ENCODE measurements at places on chromosomes 7 and 10.
A peak's percentile ranks its signal among the peaks of the same experiment; 100 is the strongest.

DNA sequence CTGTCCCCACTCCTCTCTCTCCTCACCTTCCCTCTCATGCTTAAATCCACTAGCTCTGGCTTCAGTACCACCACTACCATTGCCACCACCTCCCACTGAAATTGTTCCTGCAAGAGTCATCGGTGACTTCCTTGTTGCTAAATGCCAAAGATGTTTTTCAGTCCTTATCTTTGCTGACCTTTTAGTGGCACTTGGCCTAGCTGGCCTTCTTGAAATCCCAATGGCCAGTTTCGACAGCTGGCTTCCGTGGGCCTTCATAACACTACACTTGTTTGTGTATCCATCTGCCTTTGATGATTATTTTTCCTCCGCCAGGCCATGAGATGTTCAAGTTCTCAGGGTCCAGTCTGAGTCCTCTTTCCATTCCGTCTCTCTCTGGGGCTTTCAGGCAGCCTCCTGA is 118.2 kb upstream of the NANOS1 start:
- DNase-seq = no peak

DNA sequence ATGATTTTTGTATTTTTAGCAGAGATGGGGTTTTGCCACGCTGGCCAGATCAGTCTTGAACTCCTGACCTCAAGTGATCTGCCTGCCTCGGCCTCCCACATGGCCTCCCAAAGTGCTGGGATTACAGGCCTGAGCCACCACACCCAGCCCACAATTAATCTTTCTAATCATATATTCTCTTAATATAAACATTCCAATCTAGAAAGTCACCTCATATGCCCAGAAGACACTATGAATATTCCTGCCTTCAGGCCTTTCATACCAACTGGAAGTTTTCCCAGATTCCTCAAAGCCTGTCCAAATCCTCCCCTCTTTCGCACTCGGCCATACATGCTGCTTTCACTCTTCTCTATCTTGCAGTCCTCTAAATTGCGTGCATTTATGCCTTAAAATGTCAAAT is 32.6 kb downstream of the PDZD8 start:
- DNase-seq = no peak

DNA sequence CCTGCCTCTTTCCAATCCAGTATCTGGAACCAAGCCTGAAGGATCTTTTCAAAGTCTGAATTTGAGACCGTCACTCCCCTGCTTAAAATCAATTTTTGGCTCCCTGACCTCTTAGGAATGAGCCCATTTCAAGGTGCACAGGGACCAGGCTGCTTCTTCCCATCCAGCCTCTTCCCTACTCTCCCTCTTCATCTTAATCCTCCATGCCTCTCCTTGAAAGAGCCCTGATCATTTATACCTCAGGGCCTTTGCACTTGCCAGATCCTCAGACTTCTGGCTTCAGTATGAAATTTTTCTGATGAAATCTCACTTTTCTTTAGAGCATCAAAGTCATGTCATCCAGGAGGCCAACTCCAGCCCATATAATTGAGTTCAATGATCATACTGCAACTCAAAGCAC is 399.5 kb upstream of the CELF2 start:
- no peak for DNase-seq

- DNase-seq = no peak
These were observed 3.7 kb downstream of the OGA start for GRCh38 chr10:101814466-101815071.

DNA sequence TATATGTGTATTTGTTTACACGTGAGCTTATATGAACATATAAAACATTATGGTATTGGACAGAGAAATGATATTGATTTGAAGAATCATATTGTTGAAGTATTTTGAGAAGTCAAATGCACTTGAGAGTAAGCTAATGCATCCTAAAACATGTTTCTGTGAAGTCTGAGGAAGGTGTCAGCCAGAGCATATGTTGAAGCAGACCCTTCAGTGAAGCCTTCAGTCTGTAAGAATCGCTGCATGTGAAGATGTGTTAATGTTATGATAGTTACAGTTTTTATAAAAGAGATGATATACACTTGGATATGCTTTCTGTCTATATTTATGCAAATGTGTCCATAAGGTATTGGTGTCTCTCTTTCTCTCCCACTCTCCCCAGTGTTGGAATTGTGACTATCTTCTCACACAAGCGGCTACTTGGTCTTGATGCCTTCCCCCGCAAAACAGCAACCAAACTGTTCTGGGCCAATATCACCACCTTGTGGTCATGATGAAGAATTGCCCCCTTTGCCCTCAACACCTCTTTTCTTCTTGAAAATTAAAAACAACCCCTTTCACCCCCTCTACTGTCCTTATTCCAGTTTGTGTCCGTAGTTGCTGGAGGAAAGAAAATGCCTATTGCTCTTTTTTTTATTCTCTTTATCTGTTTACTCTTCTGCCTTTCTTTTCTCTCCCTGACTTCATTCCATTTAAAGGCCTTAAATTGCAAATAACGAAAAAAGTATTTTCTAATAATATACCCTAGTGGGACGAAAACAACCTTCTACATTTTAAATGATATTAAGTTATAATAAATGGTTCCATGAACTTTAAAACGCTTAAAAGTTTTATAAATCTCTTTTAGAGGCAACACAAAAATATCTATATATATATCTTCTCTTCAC is 64.9 kb downstream of the IKZF1 start:
- no peak for DNase-seq

DNA sequence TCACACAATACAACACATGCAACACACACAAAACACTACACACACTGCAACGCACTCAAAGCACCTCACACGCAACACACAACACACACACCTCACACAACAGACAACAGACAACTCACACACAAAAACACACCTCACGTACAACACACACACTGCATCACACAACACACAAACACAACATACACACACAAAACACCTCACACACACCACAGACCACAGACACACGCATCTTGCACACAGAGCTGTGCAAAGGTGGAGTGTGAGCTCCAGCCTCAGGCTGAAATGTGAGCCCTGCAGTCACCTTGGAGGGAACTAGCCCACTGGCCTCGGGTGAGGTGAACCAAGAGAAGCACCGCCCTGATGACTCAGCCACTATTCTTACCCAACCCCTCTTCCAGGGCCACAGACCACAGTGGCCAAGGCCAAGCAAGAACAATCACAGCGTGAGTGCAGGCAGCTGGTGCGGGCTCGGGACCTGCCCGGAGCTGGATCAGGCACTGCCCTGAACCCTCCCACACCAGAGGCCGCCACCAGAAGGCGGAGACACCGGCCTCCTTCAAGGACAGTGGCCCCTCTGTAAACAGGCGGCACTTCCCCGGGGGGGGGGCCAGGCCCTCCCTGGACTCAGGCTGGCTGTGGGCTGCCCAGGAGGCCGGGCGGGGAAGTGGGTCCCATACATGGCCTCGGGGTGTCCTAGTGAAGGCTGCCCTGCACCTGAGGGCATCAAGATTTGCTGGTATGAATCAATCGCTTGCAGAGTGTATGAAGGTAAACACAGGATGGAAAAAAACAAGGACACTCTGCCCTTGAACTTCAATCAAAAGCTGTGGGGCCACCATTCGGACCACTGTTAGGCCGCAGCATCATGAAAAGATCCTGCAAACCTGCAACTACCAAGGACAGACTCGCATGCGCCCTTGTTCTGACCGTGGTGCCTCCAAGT is 106.7 kb downstream of the TNS3 start:
- no peak for DNase-seq

- peak; percentile 62 for DNase-seq
These were observed 36.3 kb downstream of the PLAC9 start for GRCh38 chr10:80168679-80169380.

DNA sequence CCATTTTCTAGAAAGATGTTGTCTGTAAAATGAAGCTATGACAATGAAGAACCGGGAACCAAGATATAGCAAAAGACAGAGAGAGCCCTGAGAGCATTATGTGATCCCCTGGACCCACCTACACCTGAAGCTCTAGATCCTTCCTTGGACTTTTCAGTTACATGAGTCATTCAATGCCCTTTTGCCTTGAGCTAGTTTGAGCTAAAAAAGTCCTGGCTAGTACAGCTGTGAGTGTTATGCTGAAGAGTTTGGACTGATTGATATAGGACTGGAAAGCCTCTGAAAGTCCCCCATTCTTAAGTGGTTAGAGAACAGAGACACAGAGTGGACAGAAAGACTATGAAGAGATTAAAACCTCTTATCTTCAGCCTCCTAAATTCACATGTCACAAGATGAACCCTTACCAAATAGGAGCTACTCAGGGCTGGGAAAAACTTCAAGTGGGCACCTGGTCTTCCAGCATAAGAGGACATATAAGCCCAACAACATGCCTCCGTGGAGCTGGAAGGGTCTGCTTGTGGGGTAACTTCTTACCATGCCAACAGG is 386.8 kb upstream of the NFE2L3 start:
- DNase-seq = no peak

DNA sequence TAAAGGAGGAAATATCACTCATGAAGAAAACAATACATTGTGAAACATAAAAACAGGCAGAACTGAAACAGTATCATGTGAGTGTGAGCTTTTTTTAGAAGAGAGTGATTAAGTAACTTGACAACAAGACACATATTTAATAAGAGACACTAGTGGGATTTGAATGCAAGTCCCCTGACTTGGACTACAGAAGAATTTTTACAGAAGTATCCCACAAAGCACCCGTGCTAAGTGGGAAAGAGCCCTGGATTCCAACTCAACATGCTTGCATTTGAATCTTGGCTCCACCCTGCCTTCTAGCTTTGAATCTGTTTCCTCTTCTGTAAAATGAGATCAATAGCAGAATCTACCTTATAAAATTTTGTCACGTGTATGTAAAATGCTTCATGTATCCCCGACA is 166.2 kb downstream of the ZNF365 start:
- DNase-seq = no peak

DNA sequence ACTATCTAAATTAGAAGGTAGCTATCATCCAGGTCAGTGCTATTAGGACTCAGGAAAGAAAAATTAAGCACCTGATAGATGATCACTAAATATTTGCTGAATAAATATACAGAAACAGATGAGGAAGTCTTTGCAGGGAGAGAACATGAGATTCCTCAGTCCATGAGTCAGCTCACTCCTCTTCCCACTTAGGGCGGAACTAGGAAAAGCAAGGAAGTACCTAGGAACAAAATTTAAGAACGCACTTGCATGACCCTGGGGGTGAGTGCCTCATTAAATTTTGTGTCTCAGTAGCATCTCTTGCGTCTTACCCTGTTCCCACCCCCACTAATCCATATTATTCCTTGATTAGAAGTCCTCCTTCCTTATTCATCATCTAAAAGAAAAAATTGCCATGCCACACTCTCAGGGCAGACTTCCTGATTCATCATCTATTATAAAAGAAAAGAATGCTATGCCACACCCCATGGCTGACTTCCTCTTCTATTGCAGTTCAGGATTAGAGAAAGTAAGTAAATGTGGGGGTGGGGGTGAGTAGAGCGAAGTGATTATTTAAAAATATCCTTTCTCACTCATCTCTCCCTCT is 208.8 kb downstream of the THSD7A start:
- DNase-seq = no peak

DNA sequence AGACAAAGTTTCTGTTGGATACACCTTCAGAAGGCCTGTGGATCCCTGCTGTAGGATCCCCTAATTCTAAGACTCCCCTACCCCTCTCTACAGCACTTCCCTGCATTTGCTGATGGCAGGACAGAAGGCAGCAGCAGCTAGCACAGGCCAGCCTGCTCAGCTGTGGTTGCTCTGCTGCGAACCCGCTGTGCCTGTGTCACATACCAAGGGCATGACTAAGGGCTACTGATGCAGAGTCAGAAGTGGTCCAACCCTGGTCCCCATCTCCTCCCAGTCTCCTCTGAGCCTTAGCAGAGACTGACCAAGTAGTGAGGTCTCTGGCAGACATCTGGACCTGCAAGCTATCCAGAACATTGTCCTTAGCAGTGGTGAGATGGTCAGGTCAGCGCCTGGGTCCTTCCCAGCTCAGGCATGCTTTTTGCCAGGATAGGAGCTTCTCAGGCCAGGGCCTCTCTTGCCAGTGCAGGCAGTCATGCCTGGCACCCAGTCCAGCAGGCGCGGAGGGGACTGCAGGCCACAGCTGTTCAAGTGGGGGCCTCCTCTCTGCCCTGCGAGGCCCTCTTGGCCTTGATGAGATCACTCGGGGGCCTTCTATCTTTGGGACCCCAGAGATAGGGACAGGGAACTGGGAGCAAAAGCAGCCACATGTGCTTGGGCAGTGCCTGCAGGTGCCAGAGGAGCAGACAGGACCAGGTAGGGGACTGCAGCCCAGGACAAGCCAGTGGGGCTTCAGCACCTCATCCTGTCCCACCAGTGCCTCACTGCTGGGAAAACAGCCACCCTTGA is 146.4 kb downstream of the ZNF248 start:
- DNase-seq = no peak

DNA sequence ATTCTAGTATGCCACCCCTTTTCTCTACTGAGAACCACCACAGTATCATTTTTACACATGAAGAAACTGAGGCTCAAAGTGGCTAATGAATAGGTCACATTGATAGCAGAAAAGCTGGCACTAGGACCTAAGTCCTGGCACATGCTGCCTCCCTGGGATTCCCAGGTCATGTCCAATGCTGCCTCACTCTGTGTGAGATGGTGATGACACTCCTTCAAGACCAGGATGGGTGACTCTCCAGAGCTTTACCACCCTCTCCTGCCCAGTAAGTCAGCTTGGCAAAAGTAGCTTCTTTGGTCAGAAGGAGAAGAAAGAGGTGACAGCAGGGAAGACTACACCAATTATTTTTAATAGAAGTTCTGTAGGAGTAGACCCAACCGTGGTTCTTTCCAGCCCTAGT is 13.3 kb upstream of the AKR1B10 start:
- no peak for DNase-seq

- DNase-seq = peak; percentile 59
These were observed 8.4 kb downstream of the MRPL43 start for GRCh38 chr10:100978901-100979195.

- DNase-seq = no peak
These were observed 52.9 kb downstream of the CYP2C9 start for GRCh38 chr10:94991243-94991888.

DNA sequence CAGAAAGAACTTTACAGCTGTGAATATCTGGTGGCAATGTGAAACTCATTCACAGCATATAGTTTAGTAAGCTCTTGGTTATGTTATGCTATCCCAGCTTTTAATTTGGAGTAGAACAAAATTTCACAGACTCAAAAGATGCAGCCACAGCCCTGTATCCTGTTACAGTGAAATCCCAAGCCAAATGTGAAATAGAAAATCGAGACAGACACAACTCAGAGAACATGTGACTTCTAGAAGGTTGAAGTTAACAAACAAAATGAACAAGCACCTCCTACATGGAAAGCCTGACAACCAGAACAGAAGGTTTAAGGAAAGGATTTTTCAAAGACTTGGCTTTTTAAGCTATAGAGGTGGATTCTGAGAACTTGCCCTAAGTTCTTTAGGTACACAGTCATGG is 39.6 kb downstream of the JAZF1 start:
- no peak for DNase-seq

DNA sequence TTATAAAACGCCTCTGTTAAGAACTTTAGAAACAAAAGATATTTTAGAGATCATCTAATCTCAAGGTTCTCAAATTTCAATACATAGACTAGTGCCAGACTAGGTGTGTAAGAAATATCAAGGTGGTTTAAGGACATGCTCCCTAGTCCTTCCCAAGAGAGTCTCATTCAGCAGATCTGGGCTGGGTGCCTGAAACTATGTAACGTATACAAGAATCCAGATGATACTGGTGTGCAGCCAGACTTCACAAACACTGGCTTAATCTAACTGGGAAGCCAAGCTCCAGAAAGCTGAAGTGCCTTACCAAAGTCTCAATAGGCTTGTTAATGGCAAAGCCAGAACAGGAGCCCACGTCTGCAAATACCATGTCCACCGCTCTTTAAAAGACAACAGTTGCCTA is 105.0 kb upstream of the AMPH start:
- no peak for DNase-seq

All from left forelimb (tissue), 1 donor.